ENCODE measurements at places on chromosomes 16 and 17.

- no peak for DNase-seq
Measured at GRCh38 chr16:56520251-56520577, 390 bp upstream of the BBS2 start.

DNA sequence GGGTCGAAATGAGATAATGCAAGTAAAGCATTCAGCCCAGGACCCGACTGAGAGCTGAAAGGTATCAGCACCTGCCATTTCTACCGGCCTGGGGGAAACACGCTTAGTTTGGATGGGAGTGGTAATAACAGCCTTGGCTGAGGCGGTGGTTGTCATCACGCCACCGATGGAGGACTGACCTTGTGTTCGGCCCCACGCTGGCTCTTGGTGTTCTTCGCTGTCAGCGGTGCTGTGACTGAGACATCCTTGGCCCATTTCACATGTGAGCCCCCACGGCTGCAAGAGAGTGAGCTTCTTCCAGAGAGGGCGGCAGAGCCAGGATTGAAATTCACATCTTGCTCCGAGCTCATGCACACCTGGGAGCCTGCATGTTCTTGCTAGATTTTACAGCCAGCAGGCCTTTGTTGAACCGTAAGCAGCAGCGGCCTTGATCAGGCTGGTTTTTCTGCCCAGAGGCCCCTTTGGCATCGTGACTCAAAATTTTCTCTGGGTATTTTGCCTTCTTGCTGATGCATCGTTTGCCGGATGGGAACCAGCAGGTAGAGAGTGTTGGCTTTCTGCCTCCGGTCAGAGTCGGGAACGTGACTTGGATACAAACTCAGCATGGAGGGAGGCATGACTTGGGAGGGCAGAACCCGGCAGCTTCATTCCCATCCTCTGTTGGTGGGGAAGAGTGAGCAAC, 341.5 kb downstream of the SNX29 start:
- no peak for DNase-seq

DNA sequence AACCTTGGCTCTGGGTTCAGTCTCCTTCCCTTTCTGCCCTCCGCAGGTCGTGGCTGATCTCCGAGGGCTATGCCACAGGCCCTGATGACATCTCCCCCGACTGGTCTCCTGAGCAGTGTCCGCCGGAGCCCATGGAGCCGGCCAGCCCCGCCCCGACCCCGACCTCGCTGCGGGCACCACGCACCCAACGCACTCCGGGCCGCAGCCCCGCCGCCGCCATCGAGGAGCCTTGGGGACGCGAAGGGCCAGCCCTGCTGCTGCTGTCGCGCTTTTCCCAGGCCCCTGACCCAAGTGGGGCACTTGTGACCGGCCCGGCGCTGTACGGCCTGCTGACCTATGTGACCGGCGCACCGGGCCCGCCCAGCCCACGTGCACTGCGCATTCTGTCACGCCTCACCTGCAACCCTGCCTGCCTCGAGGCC, 5.1 kb downstream of the ARMC5 start:
- no peak for DNase-seq

DNA sequence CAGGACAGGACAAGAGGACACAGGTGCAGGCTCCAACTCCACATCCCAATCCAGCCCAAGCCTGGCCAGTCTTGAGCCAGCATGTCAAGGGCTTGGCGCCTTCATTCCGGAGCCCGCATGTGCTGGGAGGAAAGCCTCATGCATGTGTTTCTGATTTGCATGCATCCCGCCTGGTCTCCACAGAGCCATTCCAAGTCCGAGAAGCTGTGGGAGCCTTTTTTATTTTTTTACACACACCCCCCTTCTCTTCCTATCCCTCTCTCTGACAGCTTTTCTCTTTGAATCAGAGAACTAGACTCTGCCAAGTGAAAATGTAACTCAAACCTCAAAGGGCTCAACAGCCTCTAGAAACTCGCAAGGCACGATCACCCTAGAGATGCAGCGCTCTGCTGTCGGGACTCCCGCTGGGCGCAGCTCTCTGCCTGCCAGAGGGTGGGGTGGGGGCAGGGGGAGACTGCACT, 45.1 kb downstream of the NOG start:
- DNase-seq: no peak

- no peak for DNase-seq
Measured at GRCh38 chr16:47278306-47278970, 134.7 kb upstream of the NETO2 start.

DNA sequence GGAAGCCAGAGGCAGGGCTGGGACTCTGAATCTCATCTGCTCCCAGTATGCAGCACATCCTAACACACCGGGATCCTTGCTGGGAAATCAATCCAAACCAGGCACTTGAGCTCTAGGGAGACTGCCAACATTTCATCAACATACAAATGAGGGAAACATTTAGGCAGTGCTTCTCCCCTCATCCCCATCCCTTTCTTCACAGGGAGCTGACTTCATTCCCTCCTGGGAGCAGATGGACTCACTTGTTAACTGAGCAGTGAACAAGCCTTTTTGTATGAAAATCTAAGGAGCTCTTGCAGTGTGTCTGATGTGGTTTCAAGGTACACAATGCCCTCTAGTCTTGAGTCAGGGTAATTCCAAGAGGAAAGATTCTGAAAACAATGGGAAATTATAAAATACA, 96.3 kb downstream of the TMEM114 start:
- no peak for DNase-seq

- no peak for DNase-seq
Measured at GRCh38 chr16:68105611-68106010, 20.4 kb downstream of the NFATC3 start.

GRCh38 chr17:36509272-36509985, 22.9 kb downstream of the ZNHIT3 start:
- DNase-seq: no peak

GRCh38 chr17:48333034-48333530, 96.9 kb downstream of the SKAP1 start:
- no peak for DNase-seq

- no peak for DNase-seq
Measured at GRCh38 chr16:19831678-19832077, 53.0 kb downstream of the GPRC5B start.

GRCh38 chr16:28882551-28883160, 4.4 kb downstream of the ATP2A1 start:
- DNase-seq: no peak

DNA sequence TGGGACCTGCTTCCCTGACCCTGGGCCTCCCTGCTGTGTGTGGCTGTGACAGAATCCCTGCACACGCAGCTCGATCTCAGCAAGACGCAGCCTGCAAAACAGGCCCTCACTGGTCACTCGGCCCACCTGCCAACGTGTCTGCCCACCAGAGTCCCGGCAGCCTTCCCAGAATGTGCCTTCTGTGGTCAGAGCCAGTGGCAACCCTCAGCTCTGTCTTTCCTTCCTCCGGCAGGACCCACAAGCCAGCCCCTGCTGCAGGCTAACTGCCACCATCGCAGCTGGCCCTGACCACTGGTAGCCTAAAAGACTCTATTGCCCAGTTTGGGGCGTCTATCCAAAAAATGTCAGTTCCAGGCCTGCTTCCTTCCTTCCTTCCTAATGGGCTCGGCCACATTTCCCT, 83.2 kb downstream of the LITAF start:
- no peak for DNase-seq

GRCh38 chr16:89712274-89712781, 8.4 kb downstream of the VPS9D1 start:
- no peak for DNase-seq

DNA sequence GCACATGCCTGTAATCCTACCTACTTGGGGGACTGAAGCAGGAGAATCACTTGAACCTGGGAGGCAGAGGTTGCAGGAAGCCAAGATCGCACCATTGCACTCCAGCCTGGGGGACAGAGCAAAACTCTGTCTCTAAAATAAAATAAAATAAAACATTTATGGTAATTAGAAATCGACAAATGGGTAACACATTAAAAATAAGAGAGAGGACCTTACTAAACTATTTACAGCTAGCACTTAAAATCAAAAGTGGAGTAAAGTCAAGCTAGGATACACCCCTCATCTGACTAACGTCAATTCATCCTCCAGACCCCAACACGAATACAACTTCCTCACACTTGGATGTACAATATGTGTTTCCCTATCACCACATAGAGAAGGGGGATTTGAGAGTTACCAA, 27.8 kb upstream of the RHOT1 start:
- no peak for DNase-seq

- DNase-seq: no peak
Measured at GRCh38 chr16:86297391-86297790, 212.9 kb upstream of the FOXF1 start.

- DNase-seq: no peak
Measured at GRCh38 chr17:64081802-64082799, 47.8 kb downstream of the ERN1 start.

- no peak for DNase-seq
Measured at GRCh38 chr16:67853670-67854069, 6.2 kb upstream of the CENPT start.

DNA sequence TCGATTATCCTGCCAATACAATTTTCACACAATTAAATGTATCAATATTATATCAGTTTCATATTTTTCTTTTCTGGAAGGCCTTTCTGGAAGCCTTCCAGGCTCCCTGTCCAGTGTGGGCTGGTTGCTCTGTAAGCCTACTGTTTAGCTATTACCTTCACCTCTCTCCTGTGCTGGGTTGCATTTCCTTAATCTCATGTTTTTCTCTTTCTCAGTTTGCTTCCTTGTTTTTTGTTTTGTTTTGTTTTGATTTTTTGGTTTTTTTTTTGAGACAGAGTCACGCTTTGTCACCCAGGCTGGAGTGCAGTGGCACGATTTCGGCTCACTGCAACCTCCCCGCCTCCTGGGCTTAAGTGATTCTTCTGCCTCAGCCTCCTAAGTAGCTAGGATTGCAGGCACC, 6.8 kb downstream of the SEPHS2 start:
- no peak for DNase-seq

DNA sequence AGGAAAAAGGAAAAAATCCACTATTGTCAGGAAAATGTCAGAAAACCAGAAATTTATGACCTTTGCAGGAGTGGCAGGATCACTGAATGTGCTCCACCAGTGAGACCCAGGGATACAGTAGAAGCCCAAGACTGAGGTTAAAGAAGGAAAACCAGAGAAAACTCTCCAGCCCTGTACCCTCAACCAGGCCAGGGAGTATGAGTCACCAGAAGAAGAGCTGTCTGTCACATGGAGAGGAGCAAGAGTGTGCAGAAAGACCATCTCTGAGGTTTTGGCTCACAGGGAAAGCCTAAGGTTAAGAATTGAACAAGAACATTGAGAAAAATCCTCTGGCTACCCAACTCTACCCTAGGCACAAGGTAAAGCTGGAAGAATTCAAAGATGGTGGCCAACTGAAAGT, 47.6 kb upstream of the MON1B start:
- DNase-seq: no peak

GRCh38 chr16:66382966-66383299, 16.4 kb downstream of the CDH5 start:
- DNase-seq: no peak

DNA sequence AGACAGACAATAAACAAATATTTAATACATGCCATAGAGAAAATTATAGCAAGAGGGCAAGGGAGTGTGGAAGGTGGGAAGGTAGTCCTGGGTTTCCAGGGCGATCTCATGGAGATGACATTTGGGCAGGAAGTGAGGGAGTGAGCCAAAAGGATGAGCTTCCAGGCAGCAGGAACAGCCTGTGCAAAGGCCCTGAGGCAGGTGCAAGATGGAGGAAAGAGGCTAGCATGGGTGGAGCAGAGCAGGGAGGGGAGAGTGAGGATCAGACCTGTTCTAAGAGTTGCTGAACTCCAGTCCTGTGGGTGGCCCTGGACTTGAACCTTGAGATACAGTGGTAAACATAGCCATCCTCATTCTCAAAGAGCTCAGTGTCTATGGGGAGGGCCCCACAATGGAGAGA, 94.7 kb downstream of the MGAT5B start:
- no peak for DNase-seq

GRCh38 chr16:86591270-86591669, 12.9 kb downstream of the FOXL1 start:
- DNase-seq: no peak

DNA sequence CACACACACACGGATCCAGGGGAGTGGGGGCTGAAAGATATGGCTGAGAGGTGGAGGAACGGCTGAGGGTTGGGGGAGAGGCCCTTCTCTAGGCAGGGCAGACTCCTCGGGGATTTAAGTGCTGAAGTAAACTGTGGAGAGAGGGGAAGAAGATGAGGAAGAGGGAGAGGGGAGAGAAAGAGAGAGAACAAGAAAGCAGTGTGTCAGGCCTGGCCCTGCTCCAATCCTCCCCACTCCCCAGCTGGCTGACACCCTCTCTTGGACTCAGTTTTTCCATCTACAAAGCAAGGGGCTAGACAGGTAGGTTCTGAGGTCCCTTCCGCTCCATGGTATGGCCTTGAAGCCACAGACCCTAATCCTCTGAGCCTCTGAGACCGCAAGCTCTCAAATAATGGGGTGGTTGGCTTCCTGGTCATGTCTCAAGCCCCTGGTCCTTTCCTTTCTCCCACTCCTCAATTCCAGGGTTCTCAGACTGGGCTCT, 2.0 kb downstream of the VAMP2 start:
- no peak for DNase-seq

GRCh38 chr17:68431045-68431608, 26.2 kb downstream of the WIPI1 start:
- DNase-seq: no peak

DNA sequence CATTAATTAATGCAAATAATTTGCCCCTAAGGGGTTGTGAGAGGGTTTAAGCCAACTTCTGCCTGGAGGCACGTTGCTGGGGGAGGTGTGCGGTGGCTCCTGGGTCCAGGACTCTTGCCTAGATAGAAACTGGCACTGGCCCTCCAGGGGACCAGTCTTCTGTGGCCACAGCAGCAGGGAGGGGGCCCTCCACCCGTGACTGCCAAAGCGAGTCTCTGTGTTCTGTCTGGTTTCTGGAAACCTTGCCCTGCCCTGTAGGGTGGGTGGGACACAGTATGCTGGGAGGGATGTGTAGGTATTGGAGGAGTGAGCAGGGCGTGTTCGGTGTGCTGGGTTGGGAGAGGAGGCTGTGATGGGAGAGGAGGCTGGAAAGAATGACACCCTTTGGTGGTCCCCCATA, 78.8 kb downstream of the TBC1D16 start:
- DNase-seq: no peak

Data from stimulated activated naive B cell treated with anti-CD40 and anti-IgM and Interleukin-4, amounts not matched to agents 10 μg/mL and 1 μg/mL and 100 μg/mL, for 72 hours (primary cell).